ENCODE measurements at places on chromosomes 12 and 14. TPM values are rescaled to one million over a fixed set of nuclear protein-coding genes. Genes with fewer than 3 reads are reported as not detected.
A peak's percentile ranks its signal among the peaks of the same experiment; 100 is the strongest.

C12orf42 gene
- total RNA-seq = not detected

- DNase-seq = no peak
- H3K27ac ChIP-seq = no peak overlapping the region
- H3K4me1 ChIP-seq = no peaks in the 10 kb centered on the region
- no peaks in the 10 kb centered on the region for H3K36me3 ChIP-seq
Measured at GRCh38 chr12:29782871-29783772, 620 bp downstream of the TMTC1 start.

ANO6 gene
- total RNA-seq = 64.9 TPM

CAPZA3 gene
- total RNA-seq = not detected

- H3K27ac ChIP-seq = no peak overlapping the region
- H3K36me3 ChIP-seq = no peaks in the 10 kb centered on the region
- peaks cover 31% of the 10 kb centered on the region for H3K4me1 ChIP-seq
Measured at GRCh38 chr14:30214461-30215090, 286.9 kb upstream of the PRKD1 start.

GRCh38 chr14:20657216-20658211 lies 16.0 kb upstream of the OR6S1 start:
- H3K27me3 ChIP-seq = peaks cover 36% of the 10 kb centered on the region
- no peaks in the 10 kb centered on the region for H3K36me3 ChIP-seq
- peaks cover 6% of the 10 kb centered on the region for H3K4me1 ChIP-seq

DNA sequence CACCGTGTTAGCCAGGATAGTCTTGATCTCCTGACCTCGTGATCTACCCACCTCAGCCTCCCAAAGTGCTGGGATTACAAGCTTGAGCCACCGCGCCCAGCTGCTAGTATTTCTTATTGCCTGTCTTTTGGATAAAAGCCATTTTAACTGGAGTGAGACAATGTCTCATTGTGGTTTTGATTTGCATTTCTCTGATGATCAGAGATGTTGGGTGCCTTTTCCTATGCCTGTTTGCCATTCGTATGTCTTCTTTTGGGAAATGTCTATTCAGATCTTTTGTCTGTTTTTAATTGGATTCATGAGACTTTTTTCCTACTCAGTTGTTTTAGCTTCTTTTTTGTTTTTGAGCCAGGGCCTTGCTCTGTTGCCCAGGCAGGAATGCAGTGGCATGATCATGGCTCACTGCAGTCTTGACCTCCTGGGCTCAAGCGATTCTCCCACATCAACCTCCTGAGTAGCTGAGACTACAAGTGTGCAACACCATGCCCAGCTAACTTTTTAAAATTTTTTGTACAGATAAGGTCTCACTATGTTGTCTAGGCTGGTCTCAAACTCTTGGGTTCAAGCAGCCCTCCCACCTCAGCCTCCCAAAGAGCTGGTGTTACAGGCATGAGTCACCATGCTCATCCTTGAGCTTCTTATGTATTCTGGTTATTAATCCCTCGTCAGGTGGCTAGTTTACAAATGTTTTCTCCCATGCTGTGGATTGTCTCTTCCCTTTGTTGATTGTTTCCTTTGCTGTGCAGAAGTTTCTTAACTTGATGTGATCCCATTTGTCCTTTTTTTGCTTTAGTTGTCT lies 65.9 kb downstream of the ACACB start:
- no peaks in the 10 kb centered on the region for H3K4me1 ChIP-seq
- H3K4me3 ChIP-seq = no peak overlapping the region
- no peak for DNase-seq
- H3K27me3 ChIP-seq = peaks cover 3% of the 10 kb centered on the region

GRCh38 chr14:68404652-68405183 lies 388.1 kb downstream of the ZFP36L1 start:
- DNase-seq = no peak
- H3K36me3 ChIP-seq = no peaks in the 10 kb centered on the region
- H3K4me3 ChIP-seq = no peak overlapping the region
- H3K27me3 ChIP-seq = no peaks in the 10 kb centered on the region
- peak overlapping the region; percentile 83 for H3K27ac ChIP-seq

ZNF385A gene
- 4.9 TPM for total RNA-seq

DNA sequence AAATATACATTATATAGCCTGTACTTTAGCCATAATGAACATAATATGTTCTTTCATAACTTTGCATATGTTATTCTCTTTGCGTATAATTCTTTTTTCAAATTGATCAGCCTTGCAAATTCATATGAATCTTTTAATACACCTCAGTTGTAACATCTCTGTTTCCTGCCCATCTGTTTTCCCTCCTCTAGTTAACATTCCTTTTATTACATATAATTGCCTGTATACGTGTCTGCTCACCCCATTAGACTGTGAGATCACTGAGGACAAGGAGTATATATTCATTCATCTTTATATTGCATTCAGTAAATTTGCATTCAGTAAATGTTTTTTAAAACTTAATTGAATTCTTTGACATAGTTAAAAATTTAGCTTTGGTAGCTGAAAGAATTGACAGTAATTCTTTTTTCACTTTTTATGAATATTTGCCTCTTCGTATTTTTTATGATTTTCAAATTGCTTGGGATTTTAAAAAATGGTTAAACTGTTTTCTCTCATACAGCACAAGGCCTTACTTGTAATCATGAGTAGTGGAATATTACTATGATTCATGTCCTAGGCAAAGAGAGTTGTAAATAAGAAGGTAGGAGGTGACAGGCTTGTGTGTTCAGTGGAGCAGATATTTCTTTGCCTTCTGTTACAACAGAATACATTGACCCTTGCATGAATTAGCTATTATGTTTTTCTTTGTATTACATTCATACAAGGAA lies 32.8 kb upstream of the KLHL42 start:
- 0 out of 2 replicates have a peak overlapping the region, but pooled peaks have one; percentile 11 for H3K4me3 ChIP-seq
- H3K27me3 ChIP-seq = no peaks in the 10 kb centered on the region
- peak overlapping the region; percentile 76 for H3K27ac ChIP-seq
- DNase-seq = peak; percentile 21
- H3K4me1 ChIP-seq = peaks cover 30% of the 10 kb centered on the region

- no peaks in the 10 kb centered on the region for H3K27me3 ChIP-seq
- H3K4me1 ChIP-seq = no peaks in the 10 kb centered on the region
- H3K27ac ChIP-seq = no peak overlapping the region
- H3K4me3 ChIP-seq = no peak overlapping the region
Measured at GRCh38 chr14:98223106-98223505, 1048.9 kb downstream of the BCL11B start.

GRCh38 chr12:46722394-46723185 lies 103.2 kb downstream of the SLC38A4 start:
- no peak overlapping the region for H3K27ac ChIP-seq
- DNase-seq = no peak
- H3K4me3 ChIP-seq = no peak overlapping the region
- no peaks in the 10 kb centered on the region for H3K4me1 ChIP-seq

DNA sequence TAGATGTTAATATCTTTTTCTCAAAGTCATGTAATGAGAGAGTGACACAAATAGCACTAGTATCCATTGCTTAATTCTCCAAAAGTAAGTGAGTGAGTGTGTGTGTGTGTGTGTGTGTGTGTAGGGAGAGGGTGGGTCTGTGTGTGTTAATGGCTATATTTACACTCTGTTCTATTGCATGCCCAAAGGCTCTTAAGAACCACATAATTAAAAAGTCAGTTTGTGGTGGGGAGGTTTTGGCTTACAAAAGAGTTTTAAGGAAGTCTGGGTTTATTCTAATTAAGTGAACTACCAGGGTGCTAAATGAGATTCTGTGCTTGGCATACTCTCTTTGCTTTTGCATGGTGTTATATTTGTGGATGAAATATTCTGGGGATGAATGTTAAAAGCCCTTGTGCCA lies 1897.6 kb upstream of the FLRT2 start:
- no peaks in the 10 kb centered on the region for H3K27me3 ChIP-seq
- no peak overlapping the region for H3K27ac ChIP-seq
- DNase-seq = no peak
- H3K36me3 ChIP-seq = 0 out of 2 replicates have a peak, but pooled peaks cover 5% of the 10 kb centered on the region
- H3K4me3 ChIP-seq = no peak overlapping the region
- H3K4me1 ChIP-seq = no peaks in the 10 kb centered on the region

DNA sequence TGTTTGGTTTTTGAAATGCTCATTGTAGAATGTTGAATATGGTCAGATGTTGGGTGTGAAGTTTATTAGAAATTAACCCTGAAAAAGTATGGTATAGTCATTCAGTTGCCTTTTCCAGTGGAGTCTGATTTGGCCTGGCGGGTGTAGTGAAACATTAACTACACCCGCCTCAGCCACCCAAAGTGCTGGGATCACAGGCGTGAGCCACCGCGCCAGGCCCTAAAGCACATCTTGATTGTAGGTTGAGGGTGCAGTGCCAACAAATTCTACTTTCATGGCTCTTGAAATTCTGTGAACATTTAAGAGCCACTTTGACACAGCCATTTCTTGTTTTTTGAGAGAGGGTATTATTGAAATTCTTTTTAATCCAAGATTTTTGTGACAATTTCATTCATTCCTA lies 624.9 kb downstream of the DIO2 start:
- H3K36me3 ChIP-seq = peaks cover 5% of the 10 kb centered on the region
- no peak overlapping the region for H3K27ac ChIP-seq
- peaks cover 33% of the 10 kb centered on the region for H3K4me1 ChIP-seq
- DNase-seq = no peak

GRCh38 chr12:46357438-46358324 lies 14.9 kb downstream of the SLC38A2 start:
- peaks cover 53% of the 10 kb centered on the region for H3K4me1 ChIP-seq
- peaks cover 34% of the 10 kb centered on the region for H3K27me3 ChIP-seq
- H3K27ac ChIP-seq = peak overlapping the region; percentile 81

GRCh38 chr12:130401703-130402102 lies 64.0 kb downstream of the PIWIL1 start:
- H3K4me3 ChIP-seq = no peak overlapping the region
- peaks cover 2% of the 10 kb centered on the region for H3K27me3 ChIP-seq
- no peaks in the 10 kb centered on the region for H3K36me3 ChIP-seq
- H3K4me1 ChIP-seq = no peaks in the 10 kb centered on the region

GRCh38 chr12:114764510-114764909 lies 80.5 kb upstream of the TBX3 start:
- peaks cover 1% of the 10 kb centered on the region for H3K27me3 ChIP-seq
- no peaks in the 10 kb centered on the region for H3K36me3 ChIP-seq
- H3K4me3 ChIP-seq = no peak overlapping the region
- no peak overlapping the region for H3K27ac ChIP-seq

DNA sequence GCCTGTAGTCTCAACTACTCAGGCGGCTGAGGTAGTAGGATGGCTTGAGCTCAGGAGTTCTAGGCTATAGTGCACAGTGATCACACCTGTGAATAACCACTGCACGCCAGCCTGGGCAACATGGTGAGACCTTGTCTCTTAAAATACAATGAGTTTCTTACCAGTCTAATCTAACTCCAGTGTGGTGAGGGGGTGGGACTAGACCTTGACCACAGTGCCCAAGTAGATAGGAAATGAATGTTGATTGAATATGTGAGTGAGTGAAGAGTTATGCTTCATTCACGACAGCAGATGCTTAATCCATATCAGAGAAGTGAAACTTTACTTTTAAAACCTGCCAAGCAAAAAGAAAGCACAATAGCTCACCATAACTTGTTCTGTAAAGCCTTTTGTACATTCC lies 11.2 kb upstream of the AK7 start:
- H3K27me3 ChIP-seq = no peaks in the 10 kb centered on the region
- no peak overlapping the region for H3K4me3 ChIP-seq
- DNase-seq = no peak
- no peak overlapping the region for H3K27ac ChIP-seq
- peaks cover 5% of the 10 kb centered on the region for H3K36me3 ChIP-seq
- peaks cover 15% of the 10 kb centered on the region for H3K4me1 ChIP-seq

GRCh38 chr12:569803-570434 lies 93.3 kb downstream of the NINJ2 start:
- H3K27me3 ChIP-seq = no peaks in the 10 kb centered on the region
- peak overlapping the region; percentile 89 for H3K4me3 ChIP-seq
- H3K4me1 ChIP-seq = peaks cover 35% of the 10 kb centered on the region
- peak overlapping the region; percentile 95 for H3K27ac ChIP-seq
- H3K36me3 ChIP-seq = no peaks in the 10 kb centered on the region

DNA sequence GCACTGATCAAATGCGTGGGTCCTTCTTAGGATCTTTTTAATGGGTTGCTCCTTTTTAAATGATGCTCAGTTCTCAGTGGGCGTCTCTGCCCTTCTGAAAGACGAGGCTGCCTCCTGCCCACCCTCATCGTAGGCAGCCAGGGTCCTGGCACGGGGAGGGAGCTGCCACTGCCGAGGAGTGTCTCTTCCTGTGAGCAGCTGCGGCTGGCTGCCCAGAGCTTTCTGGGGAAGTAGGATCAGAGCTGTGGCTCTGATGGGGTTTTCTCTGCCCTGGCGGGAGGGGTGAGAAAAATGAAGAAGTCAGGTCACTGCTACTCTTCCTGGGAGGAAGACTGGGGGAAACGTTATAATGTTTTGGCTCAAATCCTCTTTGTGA lies 31.1 kb upstream of the BEGAIN start:
- H3K4me1 ChIP-seq = no peaks in the 10 kb centered on the region
- no peak overlapping the region for H3K4me3 ChIP-seq
- no peaks in the 10 kb centered on the region for H3K36me3 ChIP-seq
- H3K27ac ChIP-seq = no peak overlapping the region

LRRK2 gene
- total RNA-seq = 1.2 TPM

TAS2R43 gene
- total RNA-seq = not detected

CCDC196 gene
- not detected for total RNA-seq

DNA sequence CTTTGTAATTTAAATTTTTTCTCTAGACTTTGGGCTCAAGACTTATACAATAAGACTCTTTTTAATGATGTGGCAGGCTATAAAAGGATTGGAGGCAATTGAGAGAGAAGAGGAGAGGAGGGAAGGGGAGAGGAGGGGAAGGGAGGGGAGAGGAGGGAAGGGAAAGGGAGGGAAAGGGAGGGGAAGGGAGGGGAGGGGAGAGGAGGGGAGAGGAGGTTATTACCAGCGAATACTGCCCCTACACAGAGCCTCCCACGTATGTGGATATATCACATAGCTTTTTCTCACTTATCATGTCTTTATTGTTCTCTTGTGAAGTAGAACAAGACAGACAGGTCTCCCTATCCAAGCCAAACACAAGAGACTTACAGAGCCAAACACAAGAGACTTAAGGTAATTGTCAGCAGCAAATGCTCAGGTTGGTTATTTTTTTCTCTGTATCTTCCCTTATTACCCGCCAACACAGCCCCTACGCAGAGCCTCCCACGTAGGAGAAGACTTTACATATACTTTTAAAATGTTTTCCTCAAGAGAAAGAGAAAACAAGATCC lies 63.1 kb downstream of the DRAM1 start:
- H3K27ac ChIP-seq = no peak overlapping the region
- H3K36me3 ChIP-seq = no peaks in the 10 kb centered on the region
- DNase-seq = no peak

PTPRR gene
- 0.88 TPM for total RNA-seq

MYH6 gene
- total RNA-seq = not detected

GRIP1 gene
- not detected for total RNA-seq

TMEM233 gene
- not detected for total RNA-seq

GRCh38 chr12:52445876-52446275 lies 6.1 kb downstream of the KRT6B start:
- H3K27ac ChIP-seq = no peak overlapping the region
- H3K27me3 ChIP-seq = peaks cover 35% of the 10 kb centered on the region
- no peak overlapping the region for H3K4me3 ChIP-seq
- H3K4me1 ChIP-seq = peaks cover 28% of the 10 kb centered on the region
